HS-5 (cell line): ENCODE measurements at places on chromosomes 13 and 19.
A peak's percentile ranks its signal among the peaks of the same experiment; 100 is the strongest.

DNA sequence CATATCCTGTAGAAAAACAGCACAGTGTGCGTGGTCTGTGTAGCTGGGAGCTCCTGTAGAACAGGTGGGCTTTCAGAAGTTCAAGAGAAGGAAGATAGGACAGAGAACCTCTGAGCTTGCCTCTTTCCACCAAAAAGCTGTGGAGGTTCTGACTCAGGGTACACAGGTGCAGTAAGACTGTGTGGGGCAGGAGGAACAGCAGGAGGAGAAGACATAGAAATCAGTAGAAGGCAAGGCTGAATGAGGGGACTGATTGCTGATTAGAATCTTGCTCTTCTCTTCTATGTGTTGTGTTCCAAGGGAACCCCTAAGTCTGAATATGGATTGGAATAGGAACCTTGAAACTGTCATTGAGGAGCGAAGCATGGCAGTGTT lies 122.7 kb downstream of the AKAP11 start:
- no peak for DNase-seq

GRCh38 chr19:54616057-54616456 lies 14.2 kb upstream of the LILRB1 start:
- no peak for DNase-seq

DNA sequence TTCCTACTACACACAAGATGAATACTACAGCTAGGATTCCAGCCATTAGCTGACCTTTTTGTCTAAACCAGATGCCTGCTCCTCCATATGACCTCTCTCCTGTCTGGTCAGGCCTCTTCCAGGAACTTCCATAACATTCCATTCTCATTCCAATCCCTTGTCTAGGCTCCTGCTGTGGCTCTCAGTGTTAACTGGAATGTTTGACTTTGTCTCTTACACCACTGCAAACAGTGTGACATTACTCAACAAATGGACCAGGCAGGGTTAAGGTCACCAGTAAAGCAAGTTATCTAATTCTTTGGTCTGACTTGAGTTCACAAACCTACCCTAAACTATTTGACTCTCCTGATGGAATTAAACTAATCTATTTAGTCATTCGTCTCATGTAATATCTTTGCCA lies 2.1 kb upstream of the GPC6 start:
- DNase-seq = peak; percentile 31

GRCh38 chr19:10453852-10454251 lies 33.5 kb downstream of the PDE4A start:
- no peak for DNase-seq

DNA sequence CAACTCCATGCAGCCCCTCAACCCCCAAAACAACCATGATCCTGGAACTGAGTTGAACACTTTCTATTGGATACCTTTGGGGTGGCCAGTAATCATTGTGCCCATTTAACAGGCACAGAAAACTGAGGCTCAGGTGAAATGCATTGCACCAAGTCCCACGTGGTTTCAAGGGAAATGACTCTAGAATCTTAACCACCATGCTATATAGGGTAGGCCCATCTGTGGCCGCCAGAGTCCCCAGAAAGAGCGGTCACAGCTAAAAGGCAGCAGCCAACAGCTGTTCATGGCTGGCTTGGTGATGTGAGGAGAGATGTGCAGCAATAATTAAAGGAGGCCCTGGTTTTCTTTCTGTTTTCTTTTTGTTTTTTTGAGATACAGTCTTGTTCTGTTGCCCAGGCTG lies 2.6 kb downstream of the CNN1 start:
- DNase-seq = no peak

GRCh38 chr13:37085606-37086005 lies 19.9 kb downstream of the CSNK1A1L start:
- no peak for DNase-seq

- DNase-seq = no peak
Observed at GRCh38 chr13:73079359-73079758, 20.6 kb downstream of the KLF5 start.

DNA sequence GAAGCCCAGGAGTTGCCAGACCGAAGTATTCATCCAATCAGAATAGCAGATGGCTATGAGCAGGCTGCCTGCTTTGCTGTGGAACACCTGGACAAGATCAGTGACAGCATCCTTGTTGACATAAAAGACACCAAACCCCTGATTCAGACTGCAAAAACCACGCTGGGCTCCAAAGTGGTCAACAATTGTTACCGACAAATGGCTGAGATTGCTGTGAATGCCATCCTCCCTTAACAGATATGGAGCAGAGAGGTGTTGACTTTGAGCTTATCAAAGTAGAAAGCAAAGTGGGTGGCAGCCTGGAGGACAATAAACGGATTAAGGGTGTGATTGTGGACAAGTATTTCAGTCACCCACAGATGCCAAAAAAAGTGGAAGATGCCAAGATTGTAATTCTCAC lies 250.3 kb upstream of the OBI1 start:
- DNase-seq = no peak

DNA sequence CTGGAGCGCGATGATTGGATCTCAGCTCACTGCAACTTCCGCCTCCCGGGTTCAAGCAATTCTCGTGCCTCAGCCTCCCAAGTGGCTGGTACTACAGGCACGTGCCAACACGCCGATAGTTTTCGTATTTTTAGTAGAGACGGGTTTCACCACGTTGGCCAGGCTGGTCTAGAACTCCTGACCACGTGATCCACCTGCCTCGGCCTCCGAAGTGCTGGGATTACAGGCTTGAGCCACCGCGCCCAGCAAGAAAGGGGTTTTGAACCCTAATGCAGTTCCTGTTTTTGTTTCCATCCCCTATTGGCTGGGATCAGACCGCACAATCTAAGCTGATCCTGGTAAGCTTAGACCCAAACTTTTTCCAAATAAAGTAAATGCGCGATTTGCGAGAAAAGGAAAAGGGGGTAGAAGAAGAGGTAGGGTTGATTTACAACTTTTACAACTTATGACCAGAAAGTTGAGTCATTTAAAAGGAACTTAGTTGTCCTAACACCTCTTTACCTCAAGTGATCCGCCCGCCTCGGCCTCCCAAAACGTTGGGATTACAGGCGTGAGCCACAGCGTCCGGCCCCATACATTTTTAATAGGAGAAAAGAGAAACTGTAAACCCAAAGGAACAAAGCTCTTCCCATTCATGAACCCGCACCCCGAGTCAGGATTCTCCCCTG lies 764 bp downstream of the ZNF626 start:
- no peak for DNase-seq

DNA sequence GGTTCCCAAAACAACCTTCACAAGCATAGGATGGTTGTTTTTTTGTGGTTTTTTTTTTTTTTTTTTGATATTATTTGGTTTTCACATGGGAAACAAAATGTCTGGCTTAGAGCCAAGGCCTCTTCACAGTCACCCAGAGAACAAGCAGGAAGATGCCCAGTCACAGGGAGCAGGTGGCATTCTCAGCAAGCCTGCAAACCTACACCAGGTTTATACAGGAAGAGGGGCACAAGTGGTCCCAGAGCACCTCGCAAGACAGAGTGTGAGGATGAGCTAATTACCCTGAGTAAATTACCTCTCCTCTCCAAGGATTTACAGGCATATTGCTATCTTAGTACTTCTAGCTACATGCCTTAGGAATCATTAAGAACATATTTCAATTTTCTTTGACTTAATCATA lies 1375.6 kb downstream of the EFNB2 start:
- DNase-seq = no peak

DNA sequence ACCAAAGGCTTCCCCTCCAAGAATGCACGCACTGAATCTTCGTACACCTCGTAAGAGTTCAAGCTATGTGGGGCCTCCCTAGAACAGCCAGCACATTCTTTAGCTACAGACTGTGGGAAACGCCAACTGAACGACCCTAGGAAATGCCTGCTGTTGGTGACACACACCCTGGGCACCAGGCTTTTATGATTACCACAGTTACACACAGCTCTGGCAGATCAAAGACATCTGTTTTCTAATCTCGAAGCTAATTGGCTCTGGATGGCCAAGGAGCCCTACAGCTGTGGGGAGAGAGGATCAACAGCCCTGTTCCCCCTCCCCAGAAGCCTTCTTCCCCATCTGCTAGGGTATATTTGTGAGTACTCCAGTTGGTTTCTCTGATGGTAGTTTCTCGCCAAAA lies 123.0 kb downstream of the COL4A1 start:
- DNase-seq = no peak

DNA sequence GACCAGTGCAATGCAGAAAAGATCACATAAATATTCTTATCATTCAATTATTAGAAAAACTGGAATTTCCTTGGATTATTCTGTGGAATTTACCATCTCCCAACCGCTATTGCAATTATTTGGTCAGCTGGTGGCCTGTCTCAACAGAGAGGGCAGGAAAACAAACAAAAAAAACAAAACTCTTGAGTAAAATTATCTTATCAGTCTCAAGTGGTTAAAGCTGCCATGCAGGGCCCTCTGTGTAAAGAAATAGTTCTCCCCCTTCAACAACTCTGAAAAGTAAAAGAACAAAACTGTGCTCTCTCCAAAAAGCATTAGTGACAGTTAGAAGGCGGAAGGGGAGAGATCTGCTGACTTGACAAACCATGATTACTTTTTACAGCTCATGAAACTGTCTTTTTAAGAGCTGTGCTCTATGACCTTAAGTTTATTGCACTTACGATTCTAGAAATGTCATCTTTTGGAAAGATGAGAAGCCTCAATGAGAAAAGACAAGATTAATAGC lies 152.3 kb downstream of the DLEU7 start:
- no peak for DNase-seq

DNA sequence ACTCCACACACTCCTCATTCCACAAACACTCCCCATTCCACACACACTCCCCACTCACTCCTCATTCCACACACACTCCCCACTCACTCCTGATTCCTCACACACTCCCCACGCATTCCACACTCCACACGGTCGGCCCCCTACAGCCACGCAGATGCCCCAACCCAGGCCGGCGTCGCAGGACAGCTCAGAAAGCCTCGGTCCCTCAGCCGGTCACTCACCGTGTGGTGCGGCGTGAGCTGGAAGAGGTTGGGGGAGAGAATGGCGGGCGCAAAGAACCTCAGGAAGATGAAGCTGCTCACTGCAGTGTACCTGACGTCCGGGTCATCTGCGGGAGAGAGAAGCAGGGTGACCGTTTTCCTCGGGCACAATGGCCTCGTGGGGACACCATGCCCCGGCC lies 39.0 kb upstream of the C13orf46 start:
- DNase-seq = no peak

- DNase-seq = no peak
Observed at GRCh38 chr19:44644402-44645016, 799 bp downstream of the PVR start.

DNA sequence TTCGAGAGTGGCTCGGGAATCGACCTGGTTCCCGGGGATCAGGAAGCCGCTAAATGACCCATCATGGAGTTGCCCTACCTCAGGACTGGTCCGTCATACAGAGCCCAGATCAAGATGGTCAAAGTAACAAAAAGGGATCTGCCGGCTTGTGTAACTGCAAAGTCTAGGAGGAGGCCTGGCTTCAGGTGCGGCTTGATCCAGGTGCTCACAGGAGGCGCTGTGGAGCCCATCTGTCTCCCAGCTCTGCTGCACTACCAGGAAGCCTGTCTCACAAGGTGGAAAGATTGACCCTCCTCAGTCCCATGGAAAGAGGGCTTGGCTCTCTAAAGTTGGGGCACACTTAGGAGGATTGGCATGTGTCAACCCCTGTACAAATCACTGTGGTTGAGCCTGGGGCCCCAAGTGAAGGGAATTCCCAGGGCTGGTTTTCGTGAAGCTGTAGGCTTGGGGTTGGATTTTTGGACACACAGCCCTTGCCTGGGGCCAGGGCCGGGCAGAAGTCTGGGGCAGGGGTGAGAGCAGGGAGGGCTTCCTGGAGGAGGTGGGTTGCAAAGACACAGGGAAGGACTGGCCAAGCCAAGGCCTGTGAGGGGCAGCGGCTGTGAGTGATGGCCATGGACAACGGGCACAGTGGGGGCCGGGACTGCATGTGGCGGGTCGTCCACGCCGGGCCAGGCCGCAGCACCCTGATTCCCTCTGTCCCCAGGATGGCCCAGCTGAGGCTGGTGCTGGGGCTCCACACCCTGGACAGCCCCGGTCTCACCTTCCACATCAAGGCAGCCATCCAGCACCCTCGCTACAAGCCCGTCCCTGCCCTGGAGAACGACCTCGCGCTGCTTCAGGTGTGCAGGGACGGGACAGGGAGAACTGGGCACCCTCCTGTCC lies 4.2 kb downstream of the GZMM start:
- no peak for DNase-seq

GRCh38 chr19:36627057-36627456 lies 21.9 kb downstream of the ZNF382 start:
- no peak for DNase-seq

DNA sequence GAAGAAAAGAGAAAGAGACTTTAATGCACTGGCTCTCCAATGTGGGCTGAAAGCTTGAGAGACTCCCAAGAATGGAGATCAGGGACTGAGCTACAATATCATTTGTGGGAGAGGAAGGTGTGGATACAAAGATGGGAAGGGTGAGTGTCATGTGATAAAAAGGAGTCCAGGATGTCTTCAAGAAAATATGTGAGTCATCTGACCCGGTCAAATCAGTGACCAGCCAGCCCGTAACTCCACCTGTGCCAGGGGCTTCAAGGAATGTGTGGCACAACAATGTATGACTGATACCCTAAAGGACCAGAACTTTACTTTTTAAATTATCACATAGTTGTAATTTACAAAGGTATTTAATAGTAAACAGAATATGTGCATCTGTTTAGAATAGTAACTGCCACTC lies 97.2 kb downstream of the DOCK9 start:
- no peak for DNase-seq

DNA sequence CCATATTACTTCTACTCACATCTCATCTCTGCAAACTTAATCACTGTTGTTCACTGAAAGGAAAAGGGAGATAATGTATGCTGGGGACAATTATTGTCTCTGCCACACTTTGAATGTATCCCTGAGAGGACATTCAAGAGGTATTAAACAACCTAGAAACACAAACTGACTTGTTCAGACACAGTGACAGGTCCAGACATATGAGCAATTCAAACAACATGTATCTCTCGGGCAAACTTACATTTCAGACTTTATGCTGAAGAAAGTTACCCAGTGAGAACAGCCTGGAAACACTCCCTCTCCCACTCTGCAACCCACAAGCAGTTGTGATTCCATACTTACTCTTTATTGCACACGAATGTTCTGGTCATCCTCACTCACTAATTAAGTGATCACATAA lies 968.7 kb upstream of the SLC10A2 start:
- no peak for DNase-seq

GRCh38 chr13:39159846-39160370 lies 121.7 kb downstream of the NHLRC3 start:
- no peak for DNase-seq
